ENCODE measurements at places on chromosomes 12 and 14. TPM values are rescaled to one million over a fixed set of nuclear protein-coding genes. Genes with fewer than 3 reads are reported as not detected.

The C1RL gene
- 12.1 TPM for total RNA-seq

The GPR135 gene
- 4.6 TPM for total RNA-seq

The LRP1-AS gene
- not detected for total RNA-seq

The KRT72 gene
- total RNA-seq = not detected

The NFE2 gene
- total RNA-seq = 1.4 TPM

The DAO gene
- total RNA-seq = not detected

The TMEM229B gene
- 1.4 TPM for total RNA-seq

The MEG3 gene
- 289 TPM for total RNA-seq

The DCN gene
- 356 TPM for total RNA-seq

The POTEG gene
- total RNA-seq = not detected

The IFNG gene
- total RNA-seq = not detected

The HOXC12 gene
- total RNA-seq = 0.62 TPM

The FAM186B gene
- 0.10 TPM for total RNA-seq

The RNASE2 gene
- total RNA-seq = not detected

The KIF21A gene
- 4.5 TPM for total RNA-seq

The PMEL gene
- 0.53 TPM for total RNA-seq

The TAPBPL gene
- total RNA-seq = 14.0 TPM
